ENCODE measurements at places on chromosomes 7 and 10.

- DNase-seq, result peak; percentile 39
Measured at GRCh38 chr7:150716368-150716767, at the start of gene GIMAP1. Gene GIMAP1 (plus strand): TSS chr7:150716613. CDS start chr7:150719048, 2,435 bp downstream.

DNA sequence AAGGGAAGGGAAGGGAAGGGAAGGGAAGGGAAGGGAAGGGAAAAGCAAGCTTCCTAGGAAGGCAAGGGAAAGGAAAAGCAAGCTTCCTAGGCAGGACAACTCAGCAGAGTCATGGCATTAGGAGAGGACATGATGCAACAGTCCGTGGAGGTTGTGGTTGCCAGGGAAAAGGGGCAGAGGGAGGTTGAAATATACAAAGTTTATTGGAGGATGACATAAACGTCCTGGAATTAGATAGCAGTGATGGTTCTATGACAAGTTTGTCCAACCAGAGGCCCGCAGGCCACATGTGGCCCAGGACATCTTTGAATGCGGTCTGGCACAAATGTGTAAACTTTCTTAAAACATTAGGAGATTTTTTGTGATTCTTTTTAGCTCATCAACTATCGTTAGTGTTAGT, 59.8 kb upstream of the OPN4 start:
- DNase-seq, result no peak

GRCh38 chr7:98703916-98704315, 86.8 kb downstream of the NPTX2 start:
- DNase-seq, result no peak

DNA sequence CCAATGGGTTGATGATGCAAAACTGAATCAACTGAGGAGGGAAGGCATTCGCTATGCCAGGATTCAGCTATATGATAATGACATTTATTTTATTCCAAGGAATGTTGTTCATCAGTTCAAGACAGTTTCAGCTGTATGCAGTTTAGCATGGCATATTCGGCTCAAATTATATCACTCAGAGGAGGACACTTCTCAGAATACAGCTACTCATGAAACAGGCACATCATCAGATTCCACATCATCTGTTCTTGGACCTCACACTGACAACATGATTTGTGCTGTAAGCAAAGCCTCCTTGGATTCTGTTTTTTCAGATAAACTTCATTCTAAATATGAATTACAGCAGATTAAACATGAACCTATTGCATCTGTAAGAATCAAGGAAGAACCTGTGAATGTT, 19.7 kb downstream of the TMEM60 start:
- DNase-seq, result no peak

DNA sequence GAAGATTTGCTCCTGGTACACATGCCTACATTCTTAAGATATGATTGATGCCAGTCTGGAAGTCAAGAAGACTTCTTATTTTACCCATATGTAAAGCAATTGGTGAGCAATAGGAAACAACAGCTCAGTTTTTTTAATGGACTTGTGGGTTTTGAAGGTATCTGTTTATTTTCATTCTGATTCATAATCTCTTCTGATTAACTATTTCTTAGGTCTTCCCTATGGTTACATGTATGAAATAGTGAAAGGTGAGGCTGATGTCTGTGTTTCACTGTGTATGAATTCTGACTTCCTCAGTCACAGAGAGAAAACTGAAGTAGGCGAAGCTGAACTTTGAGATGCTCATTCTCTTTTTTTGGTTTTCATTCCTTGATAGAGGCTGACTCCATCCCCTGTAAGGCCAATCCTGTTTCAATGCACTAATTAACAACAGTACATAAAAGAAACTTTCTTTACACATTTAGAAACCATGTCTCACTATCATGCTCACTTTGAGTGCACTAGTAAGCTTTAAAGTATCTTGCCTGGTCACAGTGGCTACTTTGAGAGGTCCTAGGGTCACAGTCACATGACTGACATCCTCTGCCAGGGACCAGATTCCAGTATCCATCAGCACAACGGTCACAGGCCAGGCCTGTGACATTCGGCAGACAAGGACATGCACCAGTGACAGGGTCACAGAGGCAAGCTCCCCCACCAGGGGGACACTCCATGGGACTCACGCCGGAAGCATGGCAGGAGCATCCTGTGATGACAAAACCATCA, 59.5 kb upstream of the LAMB1 start:
- no peak for DNase-seq

GRCh38 chr7:21746949-21747348, 198.8 kb downstream of the CDCA7L start:
- no peak for DNase-seq

GRCh38 chr10:114239117-114239993, at the start of gene VWA2:
Gene VWA2 (plus strand): TSS chr10:114239254. CDS start chr10:114248714, 9,460 bp downstream.
- no peak for DNase-seq

GRCh38 chr7:67625257-67625737, 628.7 kb downstream of the TYW1 start:
- no peak for DNase-seq

- no peak for DNase-seq
Measured at GRCh38 chr7:45985902-45986301, 64.8 kb upstream of the IGFBP3 start.

- no peak for DNase-seq
Measured at GRCh38 chr7:140455743-140456142, 23.6 kb downstream of the MKRN1 start.

DNA sequence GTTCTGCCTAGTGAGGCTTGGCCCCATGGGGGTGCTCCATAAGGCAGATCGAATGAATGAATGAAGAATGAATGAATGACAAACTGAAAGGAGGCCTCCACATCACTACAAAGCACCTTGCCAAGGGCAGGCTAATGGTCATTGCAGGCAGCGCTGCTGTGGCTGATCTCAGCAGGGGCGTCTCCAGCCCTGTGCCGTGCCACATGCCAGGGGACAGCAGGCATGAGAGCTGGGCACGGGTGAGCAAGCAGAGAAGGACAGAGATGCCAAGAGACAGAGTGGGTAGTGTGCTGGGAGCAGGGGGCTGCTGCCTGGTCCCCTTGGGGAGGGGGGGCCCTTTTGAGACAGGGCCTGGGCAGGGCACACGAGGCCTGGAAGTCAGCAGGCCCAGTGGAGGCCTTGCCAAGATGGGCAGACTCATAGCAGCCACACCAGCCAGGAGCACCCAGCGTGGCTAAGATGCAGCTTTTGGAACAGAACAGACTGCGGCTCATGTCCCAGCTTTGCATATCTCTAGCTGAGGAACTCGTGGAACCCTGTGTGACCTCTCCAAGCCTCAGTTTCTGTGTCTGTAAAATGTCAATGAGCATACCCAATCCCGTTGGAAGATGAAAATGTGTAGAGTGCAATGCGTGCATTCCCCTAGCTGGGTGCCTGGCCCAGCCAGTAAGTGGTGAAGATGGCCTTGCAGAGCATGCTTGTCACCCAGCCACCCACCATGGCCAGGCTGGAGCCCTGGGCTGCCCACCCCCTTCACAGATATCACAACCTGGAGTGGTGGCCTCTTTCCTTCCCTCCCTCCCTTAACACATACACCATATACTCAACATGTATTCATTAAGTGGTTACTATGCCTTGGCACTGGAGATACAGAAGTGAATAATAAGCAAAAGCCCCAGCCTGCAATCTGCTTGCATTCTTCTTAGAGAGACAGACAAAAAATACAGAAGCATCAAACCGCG, 61.1 kb upstream of the LRRC18 start:
- no peak for DNase-seq

- no peak for DNase-seq
Measured at GRCh38 chr7:128923411-128923800, 12.9 kb upstream of the KCP start.

DNA sequence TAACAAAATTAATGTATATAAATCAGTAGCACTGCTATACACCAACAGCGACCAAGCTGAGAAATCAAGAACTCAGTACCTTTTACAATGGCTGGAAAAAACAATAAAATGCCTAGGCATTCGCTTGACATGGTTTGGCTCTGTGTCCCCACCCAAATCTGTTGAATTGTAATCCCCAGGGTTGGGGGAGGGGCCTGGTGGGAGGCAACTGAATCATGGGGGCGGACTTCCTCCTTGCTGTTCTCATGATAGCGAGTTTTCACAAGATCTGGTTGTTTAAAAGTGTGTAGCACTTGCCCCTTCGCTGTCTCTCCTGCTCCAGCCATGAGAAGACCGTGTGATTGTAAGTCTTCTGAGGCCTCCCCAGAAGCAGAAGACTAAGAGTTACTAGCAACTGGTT, 8.6 kb downstream of the ZNF786 start:
- DNase-seq, result no peak

- no peak for DNase-seq
Measured at GRCh38 chr10:7123774-7124173, 287.1 kb downstream of the SFMBT2 start.

DNA sequence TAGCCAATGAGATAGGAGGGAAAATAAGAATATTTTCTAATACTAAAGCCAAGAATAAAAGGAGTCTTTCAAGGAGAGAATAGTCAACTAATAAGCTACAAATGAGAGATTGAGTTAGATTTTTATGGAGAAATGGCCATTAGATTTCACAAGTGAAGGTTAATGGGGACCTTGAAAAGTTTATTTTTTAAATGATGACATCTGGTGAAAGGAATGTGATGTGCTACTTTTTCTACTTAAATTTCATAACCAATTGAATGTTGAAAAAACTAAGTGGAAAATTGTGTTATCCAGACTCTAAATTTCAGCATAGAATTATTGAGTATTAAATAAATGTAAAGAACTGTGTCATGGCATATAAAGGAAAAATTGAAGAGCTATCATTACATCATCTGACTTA, 125.7 kb downstream of the TSPAN12 start:
- DNase-seq, result no peak

GRCh38 chr7:130922206-130923112, 188.5 kb upstream of the KLF14 start:
- DNase-seq, result no peak

Measured in stimulated activated CD8-positive, alpha-beta memory T cell treated with anti-CD3 and anti-CD28 coated beads, Interleukin-4, amount 100 ng/mL, for 1 hour (primary cell).